GM04504 (cell line): ENCODE measurements at places on chromosomes 4 and X.
A peak's percentile ranks its signal among the peaks of the same experiment; 100 is the strongest.

- no peak for DNase-seq
These were observed 28.9 kb downstream of the ZNF827 start for GRCh38 chr4:145909773-145910172.

DNA sequence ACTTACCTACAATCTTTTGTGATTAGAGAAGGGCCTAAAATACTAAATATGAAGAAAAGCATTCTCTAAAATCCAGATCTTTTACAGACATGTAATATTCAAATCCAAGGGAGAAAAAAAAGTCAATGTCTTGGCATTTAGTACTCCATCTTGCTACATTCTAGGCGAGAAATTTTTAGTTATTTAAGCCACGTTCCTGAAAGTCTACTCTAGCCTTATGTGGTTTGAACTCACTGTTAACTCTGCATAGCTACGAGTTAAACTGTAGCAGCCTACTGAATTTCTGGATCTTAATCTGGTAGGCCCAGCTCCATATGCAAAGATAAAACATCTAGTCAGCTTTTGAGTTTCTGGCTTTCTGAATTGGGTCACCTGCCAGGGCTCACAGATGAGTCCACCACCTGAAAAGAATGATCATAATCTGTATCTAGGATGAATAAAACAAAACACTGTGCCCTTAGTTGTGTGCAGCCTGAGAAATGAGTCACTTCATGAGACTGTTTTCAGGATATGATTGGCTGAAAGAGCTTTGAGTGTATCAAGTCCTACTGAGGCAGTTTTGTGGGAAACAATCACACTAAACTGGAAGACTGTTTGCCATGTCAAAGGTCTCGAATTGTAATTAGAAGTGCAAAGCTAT, 3.2 kb upstream of the NEK1 start:
- no peak for DNase-seq

DNA sequence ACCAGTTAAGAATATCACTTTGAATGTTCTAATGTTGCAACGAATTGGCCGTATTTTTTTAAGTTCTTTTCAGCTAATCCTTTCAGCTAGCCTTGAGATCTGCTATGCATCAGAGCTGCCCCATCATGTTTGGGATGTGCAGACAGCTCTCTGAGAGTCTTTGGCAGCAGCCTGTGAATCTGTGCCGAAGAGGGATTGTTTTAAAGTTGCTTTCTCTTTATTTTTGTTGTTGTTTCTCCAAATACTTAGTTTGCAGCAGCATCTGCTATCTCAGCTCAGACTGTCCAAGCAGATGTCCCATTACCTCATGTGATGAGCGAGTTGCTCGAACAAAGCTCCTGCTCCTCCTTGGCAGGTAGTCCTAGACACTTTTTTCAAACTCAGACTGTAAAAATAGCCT, 1002.5 kb upstream of the INTU start:
- no peak for DNase-seq

GRCh38 chr4:148998719-148999118, 556.5 kb upstream of the NR3C2 start:
- DNase-seq: no peak

DNA sequence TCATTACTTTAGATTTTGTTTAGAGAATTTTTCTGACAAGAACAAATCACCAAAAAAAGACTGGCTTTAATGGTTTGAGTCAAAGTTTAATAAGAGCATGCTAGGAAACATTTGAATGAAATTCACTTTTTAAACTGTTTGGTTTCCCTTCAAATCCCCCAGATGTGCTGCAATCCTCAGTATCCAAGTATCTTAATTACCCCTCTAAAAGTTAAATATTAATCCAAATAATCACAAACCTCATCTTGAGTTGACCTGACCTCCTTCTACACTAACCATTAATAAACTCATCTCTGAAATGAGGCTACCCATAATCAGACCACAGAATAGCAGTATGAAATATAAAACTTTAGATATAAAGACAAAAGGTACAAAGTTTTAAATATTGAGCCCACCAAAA, 10.1 kb downstream of the DHX15 start:
- DNase-seq: no peak

GRCh38 chr4:76090241-76090691, 15.8 kb downstream of the ART3 start:
- peak; percentile 69 for DNase-seq

DNA sequence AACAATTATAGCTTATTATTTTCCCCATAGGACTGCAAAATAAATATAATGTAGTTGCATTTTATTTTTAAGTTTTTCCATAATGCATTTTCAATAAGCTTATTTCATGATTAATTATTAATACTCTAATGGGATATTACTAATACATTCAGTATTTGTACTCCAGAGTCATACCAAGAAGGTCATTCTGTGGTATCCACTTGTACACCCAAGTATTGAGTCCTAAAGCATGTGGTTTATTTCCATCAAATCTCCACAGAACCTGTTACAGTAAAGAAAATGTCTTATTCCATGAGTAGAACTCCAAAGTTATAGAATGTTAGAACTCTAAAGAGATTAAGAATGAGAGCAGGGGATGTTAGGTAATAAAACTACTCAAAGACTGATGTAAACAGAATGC, 30.6 kb downstream of the UGT2A3 start:
- no peak for DNase-seq

DNA sequence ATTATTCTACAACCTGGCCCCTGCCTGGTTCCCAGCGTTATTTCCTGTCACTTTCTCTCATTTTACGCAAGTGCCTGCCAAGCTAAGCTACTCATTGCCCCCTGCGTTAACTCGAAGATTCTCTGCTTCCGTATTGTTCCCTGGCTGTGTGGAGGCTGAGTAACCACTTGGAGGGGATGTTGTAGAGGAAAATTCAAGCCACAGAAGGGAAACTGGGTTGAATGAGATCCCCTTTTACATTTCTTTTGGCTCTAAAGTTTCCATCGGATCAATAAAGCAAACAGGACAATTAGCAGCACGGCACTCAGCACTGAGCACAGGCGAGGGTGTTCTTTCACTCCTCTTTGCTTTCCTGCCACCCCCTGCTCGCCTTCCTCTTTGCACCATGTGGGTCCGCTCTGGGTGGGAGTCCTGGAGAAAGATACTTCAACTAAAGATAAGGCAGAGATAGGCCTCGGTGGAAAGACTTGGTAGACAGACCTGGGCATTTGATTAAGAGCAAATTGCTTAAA, 4.2 kb upstream of the TMSB4X start:
- DNase-seq: no peak

GRCh38 chrX:45187731-45188130, 12.9 kb downstream of the DIPK2B start:
- no peak for DNase-seq

GRCh38 chr4:121991968-121992367, 40.1 kb upstream of the TRPC3 start:
- no peak for DNase-seq

DNA sequence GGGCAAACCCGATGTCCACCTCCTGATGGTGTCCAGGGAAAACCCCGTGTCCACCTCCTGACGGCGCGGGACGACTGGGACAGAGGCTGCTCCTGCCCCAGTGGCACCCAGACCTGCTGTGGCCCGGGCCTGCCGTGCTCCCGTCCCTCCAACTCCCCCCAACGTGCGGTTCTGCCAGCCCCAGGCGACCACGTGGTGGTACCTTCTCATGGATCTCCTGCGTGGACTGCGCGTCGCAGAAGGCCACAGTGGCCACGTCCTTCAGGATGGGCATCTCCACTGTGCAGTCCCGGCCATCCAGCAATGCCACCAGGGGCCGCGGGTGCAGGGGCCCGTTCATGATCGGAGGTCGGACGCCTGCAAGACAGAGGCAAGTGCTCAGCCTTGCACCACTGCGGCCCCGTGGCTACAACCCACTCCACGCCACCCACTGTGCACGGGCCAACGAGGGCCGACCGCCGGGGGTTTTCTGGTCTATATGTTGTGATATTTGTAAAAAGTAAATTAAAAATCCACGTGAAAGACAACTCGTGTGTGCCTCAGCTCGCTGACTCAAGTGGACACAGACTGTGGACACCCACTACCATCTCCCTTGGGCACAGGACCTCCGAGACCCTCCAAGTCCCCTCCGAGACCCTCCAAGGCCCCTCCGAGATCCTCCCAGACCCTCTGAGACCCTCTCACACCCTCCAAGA, 10.8 kb downstream of the CTBP1 start:
- no peak for DNase-seq

DNA sequence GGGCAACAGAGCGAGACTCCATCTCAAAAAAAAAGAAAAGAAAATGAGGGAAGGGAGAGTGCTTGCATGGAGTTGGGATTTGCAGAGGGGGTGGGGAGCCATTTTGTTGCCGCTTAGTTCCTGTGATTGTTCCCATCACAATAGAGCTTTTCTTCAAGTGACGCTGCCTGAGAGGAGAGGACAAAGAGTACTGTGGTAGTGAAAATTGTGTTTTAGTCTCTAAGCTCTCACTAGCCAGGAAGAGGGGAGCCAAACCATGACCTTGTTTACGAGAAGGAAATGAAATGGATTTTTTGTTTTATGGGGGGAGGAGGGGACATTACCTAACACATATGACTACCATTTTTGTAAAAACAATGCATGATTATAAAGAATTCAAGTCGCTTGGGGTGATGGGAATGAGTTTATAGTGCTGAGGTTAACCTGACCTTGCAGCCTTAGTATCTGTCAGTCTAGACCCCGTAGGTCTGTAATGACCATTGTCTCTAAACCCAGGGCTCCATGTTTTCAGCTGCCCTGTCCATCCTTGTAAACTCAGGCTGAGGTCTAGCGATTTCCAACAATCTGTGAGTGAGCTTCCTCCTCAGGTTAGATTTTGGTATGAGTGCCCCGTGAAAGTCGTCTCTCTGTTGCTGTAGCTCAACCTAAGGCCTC, 18.8 kb downstream of the SRD5A3 start:
- no peak for DNase-seq

DNA sequence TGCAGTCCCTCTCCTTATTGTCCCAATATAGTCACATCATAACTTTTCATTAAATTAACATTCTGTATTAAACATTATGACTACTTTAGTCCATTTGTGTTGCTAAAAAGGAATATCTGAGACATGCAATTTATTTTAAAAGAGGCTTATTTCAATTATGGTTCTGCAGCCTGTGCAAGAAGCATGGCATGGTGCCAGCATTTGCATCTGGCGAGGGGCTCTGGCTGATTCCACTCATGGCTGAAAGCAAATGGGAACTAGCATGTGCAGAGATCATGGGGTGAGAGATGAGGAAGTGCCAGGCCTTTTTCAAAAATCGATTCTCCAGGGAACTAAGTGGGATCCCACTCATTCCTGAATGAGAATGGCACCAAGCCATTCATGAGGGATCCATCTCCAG, 476.3 kb upstream of the RPS6KA3 start:
- DNase-seq: no peak

- DNase-seq: no peak
These were observed 311.3 kb upstream of the HS3ST1 start for GRCh38 chr4:11739992-11740391.

DNA sequence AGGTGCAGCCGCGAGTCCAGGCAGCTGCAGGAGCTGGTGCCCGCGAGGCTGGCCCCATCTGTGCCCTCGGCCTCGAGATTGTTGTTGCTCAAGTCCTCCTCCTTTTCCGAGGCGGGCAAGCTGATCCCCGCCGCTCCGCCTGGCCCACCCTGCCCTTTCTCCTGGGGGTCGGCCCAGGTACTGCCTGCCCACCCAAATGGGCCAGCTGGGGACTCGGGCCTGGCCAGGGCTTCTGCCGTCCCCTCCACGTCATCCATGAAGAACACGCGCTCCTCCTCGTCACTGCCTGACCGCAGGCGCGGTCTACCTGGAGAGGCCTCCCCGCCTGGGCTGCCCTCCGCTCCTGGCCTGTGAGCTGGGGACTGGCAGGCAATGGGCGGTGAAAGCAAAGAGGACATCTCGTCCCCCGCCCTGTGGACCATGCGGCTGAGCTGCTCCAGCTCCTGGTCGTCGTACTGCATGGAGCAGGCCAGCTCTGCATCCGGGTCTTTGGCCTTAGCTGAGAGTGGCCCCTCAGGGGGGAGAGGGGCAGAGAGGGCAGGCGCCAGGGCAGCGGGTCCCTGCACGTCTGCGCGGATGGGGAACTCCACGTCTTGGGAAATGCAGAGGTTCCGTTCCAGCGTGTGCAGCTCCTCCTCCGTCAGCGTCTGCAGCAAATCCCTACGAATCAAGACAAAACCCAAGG, 43.1 kb upstream of the MXD4 start:
- DNase-seq: no peak

DNA sequence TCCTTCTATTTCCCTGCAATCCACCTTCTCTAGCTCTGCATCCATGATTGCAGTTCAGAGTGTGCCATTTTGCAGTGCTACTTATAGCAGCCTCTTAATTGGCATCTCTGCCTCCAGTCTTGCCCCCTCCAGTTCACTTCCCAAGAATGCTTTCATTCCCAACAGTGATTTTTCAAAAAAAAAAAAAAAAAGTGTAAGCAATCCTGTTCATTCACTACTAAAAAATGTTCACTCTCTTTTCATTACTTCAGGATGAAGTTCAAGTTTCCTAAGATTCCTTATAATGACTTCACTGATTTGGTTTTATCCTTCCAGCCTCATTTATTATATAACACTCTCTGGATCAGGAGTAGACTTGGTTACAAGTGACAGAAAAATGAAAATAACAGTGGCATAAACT, 124.7 kb upstream of the LNX1 start:
- DNase-seq: no peak

DNA sequence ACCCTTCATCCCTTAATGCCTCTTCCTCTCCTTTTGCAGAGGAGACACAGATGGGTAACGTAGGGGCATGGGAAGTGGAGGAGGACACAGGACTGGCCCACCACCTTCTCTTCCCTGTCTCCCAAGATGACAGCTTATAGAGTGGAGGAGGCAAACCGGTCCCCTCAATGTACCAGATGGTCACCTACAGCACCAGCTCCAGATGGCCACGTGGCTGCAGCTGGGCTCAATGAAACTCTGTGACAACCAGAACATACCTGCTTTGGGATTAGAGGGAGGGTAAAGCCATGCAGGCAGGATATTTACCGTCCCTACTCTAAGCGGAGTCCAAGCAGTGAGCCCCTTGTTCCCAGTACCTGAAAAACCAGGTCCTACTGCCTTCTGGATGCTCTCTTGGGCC, 7.5 kb upstream of the KLHL15 start:
- DNase-seq: no peak

GRCh38 chr4:165700855-165701254, 172.2 kb upstream of the TLL1 start:
- no peak for DNase-seq

DNA sequence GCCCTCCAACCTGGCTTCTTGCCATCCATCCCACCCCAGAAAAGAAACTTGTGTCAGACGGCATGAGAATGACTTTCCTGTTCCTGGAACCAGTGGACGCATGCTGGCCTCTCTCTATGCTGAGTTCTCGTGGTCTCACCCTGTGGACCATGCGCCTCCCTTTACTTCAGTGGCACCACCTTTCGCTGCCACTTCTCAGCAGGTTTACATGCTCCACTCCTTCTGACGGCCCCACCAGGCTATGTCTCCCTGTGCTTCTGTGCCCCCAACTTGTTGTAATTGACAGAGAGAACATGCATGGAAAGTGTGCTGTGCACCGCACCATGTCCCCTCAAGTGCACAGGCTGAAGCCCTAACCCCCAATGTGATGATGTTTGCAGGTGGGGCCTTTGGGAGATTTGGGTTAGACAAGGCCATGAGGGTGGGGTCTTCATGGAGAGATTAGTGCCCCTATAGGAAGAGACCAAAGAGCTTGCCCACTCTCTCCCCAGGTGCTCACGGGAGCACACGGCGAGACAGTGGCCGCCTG, 3.1 kb upstream of the PPP2R2C start:
- no peak for DNase-seq

- DNase-seq: no peak
These were observed 82.4 kb upstream of the HPRT1 start for GRCh38 chrX:134377537-134377936.
